H4 (cell line): ENCODE measurements at places on chromosomes 1 and 21.

- no peak for DNase-seq
Observed at GRCh38 chr1:28112388-28113241, 24.2 kb upstream of the EYA3 start.

DNA sequence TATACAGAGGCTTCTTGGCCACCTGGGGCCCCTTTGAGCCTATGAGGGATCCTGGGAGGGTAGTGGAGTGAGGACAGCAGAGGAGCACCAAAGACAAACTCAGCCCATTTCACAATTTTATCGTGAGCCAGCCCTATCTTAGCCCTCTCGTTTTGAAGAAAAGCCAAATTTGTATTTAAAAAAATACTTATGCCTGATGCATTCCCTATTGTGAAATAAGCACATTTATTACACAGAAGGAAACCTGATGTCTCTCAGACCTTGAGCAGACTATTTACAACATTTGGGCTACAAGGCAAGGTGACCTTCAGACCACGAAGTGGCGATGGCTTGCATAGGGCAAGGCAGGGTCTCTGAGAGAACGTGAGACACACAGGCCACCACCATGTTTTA is 41.3 kb upstream of the H6PD start:
- no peak for DNase-seq

GRCh38 chr1:74686928-74687327 is 13.3 kb upstream of the ERICH3 start:
- DNase-seq, result no peak

DNA sequence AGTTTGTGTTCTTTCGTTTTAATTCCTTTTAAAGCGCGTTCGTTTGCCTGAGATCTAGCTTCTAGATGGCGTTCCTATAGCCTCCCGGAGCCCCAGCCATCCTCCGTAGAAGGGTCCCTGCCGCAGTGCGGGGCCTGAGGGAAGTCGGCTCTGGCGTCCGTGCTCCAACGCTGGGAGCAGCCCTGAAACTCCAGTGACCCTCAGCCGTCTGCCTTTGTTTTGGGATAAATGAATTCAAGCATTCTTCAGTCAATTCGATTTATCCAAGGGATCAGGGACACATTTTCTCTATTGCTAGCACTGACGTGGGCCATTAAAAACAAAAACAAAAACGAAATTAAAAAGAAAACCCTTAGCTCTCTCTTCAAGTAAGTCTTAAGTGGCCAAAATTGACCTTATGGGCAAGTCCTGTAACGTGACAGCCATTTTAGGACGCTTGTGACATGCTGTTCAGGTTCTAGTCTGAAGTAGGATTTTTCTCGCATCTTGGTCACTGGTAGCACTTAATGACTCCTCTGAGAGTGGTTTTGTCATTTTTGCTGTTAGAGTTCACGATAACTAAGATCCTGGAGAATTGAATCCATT is 742 bp upstream of the HSPA13 start:
- DNase-seq, result peak; percentile 21

DNA sequence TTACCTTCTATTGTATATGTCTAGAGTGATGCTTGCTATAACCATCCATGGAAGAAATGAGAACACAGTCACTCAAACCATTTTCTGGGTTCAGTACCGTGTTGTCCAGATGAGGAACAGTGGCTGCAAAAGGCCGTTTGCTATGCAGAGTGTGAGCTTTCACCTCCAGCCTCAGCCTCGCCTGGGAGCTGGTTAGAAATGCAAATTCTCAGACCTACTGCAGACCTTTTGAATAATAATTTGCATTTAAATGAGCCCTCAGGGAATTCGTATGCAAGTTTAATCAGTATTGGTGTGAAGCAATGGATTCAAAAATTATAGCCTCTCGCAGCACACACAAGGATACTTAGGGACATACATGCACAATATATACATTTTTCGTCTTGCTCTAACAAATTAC is 24.1 kb downstream of the KCNJ15 start:
- no peak for DNase-seq

DNA sequence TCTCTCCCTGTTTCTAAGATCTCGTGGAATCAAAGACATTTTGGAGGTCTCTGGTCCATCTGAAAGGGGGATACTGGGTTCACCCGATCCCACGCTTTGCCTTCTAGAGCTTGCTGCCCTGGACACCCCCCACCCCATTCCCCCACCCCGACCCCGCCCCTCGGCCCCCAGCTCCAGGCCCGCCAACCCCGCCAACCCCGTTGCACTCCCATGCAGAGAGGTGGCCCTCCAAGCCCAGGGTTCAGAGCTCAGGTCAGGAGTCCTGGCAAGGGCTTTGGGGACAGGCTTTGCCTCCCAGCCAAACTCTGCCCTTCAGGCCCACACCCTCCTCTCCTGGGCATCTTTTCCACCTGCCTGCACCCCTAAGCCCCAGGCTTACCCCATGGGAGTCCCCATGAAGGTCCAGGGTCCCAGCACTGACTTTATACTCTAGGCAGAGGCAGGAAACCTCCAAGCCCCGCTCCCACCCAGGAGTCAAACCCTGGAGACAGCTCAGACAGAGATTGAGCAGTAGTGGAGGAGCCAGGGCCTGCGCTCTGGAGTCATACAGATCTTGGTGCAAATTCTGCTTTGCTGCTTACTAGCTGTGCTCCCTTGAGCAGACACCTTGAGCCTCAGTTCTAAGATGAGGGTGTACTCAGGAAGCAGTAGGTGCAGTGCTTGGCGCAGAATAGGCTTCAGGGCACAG is 155.9 kb downstream of the FOXD2 start:
- DNase-seq, result no peak
